ENCODE measurements at places on chromosomes 2 and 18.

GRCh38 chr2:160465002-160465401, 28.6 kb downstream of the RBMS1 start:
- no peak for DNase-seq

GRCh38 chr2:170017860-170018532, 160.0 kb upstream of the MYO3B start:
- no peak for DNase-seq

- DNase-seq: no peak
Measured at GRCh38 chr18:46301081-46301480, 196.9 kb downstream of the HAUS1 start.

DNA sequence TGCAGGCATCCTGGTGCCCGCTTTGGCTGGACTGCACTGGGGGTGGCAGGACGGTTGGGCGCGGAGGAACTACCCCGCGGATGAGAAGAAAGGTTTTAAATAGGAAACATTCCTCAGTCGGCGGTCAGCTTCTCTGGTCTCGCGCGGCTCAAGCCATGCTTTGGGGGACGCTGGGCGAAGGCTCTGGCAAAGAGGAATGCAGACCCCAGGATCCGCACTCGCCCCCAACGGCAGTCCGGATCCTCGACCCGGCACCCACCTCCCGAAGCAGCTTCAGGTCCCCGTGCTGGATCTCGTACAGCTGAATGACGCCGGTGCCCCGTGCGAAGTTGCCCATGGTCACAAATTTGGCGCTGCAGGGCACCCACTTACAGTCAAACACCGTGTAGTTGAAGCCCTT, 686 bp upstream of the PNO1 start:
- DNase-seq: no peak

- no peak for DNase-seq
Measured at GRCh38 chr18:48607056-48607984, 68.5 kb downstream of the CTIF start.

GRCh38 chr2:208183526-208183925, 6.3 kb downstream of the C2orf80 start:
- DNase-seq: no peak

- DNase-seq: no peak
Measured at GRCh38 chr18:75518007-75518406, 90.5 kb upstream of the SMIM21 start.

DNA sequence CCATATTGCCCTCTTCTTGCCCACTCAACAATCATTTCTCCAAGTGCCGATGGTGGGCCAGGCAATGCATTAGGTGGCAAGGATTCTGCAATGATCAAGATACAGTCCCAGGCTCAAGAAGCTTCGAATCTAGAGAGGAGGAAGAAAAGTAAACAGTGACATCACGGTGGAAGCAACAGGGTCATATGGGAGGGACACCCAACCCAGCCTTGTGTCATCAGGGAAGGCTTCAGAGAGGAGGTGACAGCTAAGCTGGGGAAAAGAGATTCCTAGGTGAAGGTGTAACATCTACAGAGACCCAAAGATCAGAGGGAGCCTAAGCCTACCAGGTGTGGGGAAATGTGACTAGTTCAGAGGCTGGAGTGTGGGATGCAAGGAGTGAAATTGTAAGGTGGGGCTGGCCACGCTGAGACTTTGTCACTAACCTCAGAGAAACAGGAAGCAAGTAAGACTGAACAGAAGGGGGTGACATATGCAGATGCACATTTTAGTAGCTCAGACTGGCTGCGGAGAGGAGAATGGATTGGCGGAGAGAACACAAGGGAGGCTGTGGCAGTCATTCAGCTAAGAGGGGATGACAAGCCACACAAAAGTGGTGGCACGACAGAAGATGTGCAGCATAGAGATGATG, 104.9 kb downstream of the ANKRD44 start:
- DNase-seq: peak; percentile 53

- DNase-seq: no peak
Measured at GRCh38 chr2:147619808-147620207, 225.0 kb upstream of the ACVR2A start.

GRCh38 chr18:79523206-79523735, 127.5 kb downstream of the NFATC1 start:
- DNase-seq: peak; percentile 67

- no peak for DNase-seq
Measured at GRCh38 chr2:227397562-227397961, 9.8 kb upstream of the SCYGR1 start.

GRCh38 chr2:176088048-176088936, 4.2 kb upstream of the HOXD13 start:
- DNase-seq: peak; percentile 34

DNA sequence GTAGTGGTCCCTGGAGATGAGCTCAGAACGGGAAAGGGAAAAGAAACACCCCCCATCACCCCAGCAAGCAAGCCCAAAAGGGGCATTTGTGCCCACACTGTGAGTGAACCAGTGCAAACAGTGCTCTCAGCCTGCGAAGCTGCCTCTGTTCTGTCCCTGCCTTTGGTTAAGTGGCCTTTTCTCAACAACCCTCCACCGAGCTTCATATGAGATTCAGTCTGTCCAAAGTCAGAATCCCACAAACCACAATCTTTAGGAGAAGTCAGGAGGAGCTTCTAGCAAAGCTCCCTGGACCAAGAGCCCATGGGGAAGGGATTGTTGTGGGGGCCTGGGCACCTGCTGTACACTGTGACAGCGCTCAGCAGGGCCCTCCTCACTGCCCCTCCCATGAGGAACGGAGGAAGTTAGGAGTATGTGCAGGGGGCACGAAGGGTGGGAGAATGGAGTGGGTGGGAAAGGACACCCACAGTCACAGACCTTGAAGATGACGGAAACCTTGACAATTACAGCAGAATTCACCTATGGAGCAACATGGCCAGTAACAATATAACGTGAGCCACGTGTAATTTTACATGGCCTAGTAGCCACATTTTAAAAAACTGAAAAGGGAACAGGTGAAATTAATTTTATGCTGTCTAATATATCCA, 119.5 kb downstream of the SMAD7 start:
- DNase-seq: no peak

DNA sequence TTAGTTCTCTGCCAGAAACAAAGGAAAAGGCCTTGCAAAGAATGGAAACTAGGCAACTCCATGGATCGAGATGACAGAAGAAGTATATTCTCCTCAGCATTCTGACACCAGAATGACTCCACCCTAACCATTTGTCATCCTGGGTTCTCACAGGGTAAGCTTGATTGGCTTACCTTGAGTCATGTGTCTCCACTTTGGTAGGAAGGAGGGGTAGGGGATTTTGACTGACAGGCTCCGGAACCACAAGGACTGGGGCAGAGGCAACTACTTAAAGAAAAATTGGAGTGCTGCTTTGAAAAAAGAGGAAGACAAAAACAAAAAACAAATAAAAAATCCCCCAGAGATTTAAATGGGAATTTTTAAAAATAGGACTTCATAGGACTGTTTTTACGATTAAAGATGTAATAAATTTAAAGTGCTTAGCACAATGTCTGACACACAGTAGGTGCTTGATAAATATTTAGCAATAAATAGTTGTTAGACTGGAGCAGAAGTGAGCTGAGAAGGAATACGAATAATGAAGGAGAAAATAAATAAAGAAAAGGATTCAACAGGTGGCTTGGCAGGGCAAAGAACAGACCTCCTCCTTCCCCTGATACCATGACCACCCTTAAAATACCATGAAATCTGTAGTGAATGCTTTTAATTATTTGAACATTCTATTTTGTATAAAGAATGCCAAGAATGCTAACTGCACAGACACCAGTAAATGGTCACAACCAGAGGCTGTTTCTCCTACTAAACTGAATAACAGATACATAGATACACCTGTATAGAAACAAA, 230.2 kb downstream of the CDCA7 start:
- DNase-seq: no peak

GRCh38 chr2:234898534-234899053, 53.2 kb upstream of the SH3BP4 start:
- no peak for DNase-seq

- peak; percentile 95 for DNase-seq
Measured at GRCh38 chr2:241734467-241735208, at the start of gene D2HGDH. Gene D2HGDH (plus strand): TSS chr2:241734630. CDS start chr2:241735225, 595 bp downstream.

GRCh38 chr2:43121580-43122314, 104.7 kb downstream of the ZFP36L2 start:
- no peak for DNase-seq

- DNase-seq: no peak
Measured at GRCh38 chr2:151315381-151315903, 26.0 kb upstream of the NMI start.

DNA sequence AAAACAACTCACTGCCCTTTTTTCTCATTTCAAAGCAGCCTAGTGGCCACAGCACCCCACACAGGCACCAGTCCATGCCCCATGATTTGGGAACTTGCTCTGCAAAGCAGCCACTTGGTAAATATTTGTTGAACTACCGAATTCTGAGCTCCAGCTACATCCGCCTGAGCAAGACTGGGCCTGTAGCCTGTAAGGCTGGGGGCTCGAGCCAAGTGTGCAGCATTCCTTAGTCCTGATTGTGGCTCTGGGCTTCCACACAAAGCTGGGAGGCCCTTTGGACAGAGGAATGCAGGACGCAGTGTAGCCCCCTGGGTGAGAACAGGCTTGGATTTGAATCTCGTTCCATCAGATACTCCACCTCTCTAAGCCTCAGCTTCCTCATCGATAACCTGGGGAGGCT, 88.4 kb downstream of the ACTR2 start:
- no peak for DNase-seq

DNA sequence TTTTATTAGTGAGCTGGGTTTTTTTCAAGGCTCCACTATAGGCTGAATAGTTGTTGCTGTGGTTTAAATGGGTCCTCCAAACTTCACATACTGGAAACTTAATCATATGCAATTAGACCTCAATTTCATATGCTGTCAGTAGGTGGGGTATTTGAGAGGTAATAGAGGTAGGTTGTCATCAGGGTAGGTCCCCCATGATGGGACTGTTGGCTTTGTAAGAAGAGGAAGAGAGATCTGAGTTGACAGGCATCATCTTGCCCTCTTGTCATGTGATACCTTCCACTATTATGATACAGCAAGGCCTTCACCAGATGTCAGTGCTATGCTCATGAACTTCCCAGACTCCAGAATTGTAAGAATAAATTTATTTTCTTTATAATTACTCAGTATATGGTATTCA, 819.4 kb downstream of the LRP1B start:
- no peak for DNase-seq

DNA sequence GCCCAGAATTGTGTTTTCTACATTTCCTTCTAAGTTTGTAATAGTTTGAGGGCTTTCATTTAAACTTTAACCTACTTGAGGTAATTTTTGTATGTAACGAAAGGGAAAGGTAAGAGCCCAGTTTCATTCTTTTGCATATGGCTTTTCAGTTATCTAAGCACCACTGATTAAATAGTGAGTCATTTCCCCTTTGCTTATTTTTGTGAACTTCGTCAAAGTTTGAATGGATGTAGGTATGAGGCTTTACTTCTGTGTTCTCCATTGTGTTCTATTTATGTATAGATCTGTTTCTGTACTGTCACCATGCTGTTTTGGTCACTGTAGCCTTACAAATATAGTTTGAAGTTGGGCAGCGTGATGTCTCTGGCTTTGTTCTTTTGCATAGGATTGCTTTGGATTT, 944.8 kb upstream of the CNTNAP5 start:
- DNase-seq: no peak

- DNase-seq: no peak
Measured at GRCh38 chr18:55047546-55047945, 88.3 kb upstream of the CCDC68 start.

GRCh38 chr2:45913539-45913938, 262.1 kb downstream of the PRKCE start:
- no peak for DNase-seq

GRCh38 chr2:95345081-95345562, 48.0 kb downstream of the KCNIP3 start:
- DNase-seq: no peak

DNA sequence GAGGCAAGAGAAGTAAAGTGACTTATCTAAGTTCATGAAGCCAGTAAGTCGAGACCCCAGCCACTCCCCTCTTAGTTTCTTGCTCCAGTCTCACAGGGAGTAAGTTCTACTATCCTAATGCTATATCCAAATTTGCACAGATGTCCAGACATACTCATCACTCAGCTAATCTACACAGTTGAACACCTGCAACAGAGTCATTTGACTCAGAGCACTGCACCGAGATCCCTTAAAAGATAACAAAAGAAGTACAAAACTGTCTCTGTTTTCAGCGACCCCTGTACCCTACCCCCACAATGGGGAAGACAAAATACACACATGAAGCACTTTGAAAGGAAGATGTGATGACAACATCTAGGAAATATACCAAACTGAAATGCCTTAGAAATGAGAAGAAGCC, 22.6 kb upstream of the CCDC141 start:
- DNase-seq: no peak

DNA sequence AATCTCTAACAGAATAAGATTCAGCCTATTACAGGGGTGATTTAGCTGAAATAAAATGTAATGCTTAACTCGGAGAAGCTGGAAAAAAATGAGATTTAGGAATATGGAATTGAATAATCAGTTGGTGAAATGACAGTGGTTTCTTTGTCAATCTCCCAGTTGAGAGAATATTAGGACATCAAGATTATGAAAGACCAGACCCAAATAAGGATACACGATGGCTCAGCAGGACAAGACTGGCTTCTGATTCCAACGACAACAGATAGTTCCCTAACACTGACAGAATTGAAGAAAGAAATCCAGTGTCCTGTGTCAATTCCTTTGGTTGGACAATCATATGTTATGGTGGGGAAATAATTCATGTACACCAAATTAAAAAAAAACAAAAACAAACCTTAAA, 55.8 kb downstream of the HRH4 start:
- no peak for DNase-seq

- no peak for DNase-seq
Measured at GRCh38 chr18:755506-755905, 43.1 kb upstream of the ENOSF1 start.

DNA sequence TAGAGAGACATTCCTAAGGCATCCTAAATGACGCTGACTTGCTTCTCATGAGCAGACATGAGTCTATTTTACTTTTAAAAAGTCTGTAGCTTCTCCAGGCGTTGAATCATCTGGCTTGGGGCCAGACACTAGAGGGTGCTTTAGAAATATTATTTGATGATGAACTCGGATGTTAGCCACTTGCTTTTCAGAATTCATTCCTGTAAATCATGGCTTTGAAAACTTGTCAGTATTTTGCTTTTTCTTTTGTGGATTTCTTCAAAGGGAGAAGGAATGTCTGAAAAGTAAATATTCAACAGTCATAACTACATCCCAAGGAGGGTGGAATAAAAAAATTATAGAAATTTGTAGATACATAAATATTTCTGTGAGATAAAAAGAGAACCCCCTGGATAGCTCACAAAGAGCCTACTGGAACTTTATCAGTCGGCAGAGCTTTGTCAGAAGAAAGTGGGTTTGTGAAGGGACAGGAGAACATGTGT, 370.8 kb downstream of the OSR1 start:
- no peak for DNase-seq

- DNase-seq: no peak
Measured at GRCh38 chr2:47460766-47461165, 57.8 kb downstream of the MSH2 start.

DNA sequence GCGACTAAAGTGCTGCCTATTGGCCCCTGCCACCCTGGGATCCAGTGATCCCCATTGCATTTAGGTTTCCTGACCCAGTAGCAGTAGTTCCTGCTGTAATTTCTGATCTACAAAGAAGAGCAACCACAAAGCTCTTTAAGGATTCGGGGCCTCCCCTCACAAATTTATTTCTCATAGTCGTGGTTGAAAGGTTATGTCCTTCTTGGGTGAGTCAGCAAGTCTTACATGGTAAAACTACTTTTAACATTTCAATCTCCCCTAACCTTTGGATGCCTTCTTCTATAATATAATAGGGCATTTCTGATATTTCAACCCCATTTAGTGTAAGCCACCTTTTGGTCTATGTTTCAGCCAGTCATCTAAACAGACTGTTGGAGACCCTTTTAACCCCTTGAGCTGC, 14.9 kb downstream of the PIKFYVE start:
- no peak for DNase-seq
